ENCODE measurements at places on chromosomes 12 and 14. TPM values are rescaled to one million over a fixed set of nuclear protein-coding genes. Genes with fewer than 3 reads are reported as not detected.

Gene MYF5
- total RNA-seq: not detected

Gene AQP2
- total RNA-seq: not detected

Gene CCDC38
- under 0.01 TPM for total RNA-seq

Gene CLEC6A
- total RNA-seq: not detected

Gene SNRPF
- total RNA-seq: 10.4 TPM

Gene IAPP
- not detected for total RNA-seq

Gene CYP27B1
- 0.86 TPM for total RNA-seq

Gene CHGA
- total RNA-seq: not detected

Gene STXBP6
- 13.9 TPM for total RNA-seq
